GM23248 (cell line): ENCODE measurements at places on chromosomes 12 and 14. TPM values are rescaled to one million over a fixed set of nuclear protein-coding genes. Genes with fewer than 3 reads are reported as not detected.

The ASCL1 gene
- total RNA-seq, result not detected in 2 replicates

The INSM2 gene
- not detected in 2 replicates for total RNA-seq

The RAD9B gene
- 0.13 and 0.97 TPM in 2 replicates for total RNA-seq

The CLEC1A gene
- total RNA-seq, result not detected in 2 replicates

The CPNE6 gene
- not detected in 2 replicates for total RNA-seq

The C12orf54 gene
- total RNA-seq, result not detected in 2 replicates

The REP15 gene
- total RNA-seq, result 0.51 and 0.54 TPM in 2 replicates

The DENND5B gene
- 12.0 and 12.6 TPM in 2 replicates for total RNA-seq

The NAA30 gene
- total RNA-seq, result 23.9 and 30.0 TPM in 2 replicates

The TAS2R9 gene
- total RNA-seq, result not detected in 2 replicates

The WNT1 gene
- total RNA-seq, result not detected in 2 replicates

The PRKD1 gene
- total RNA-seq, result 21.0 and 24.2 TPM in 2 replicates

The TESPA1 gene
- total RNA-seq, result not detected in 2 replicates

The C12orf50 gene
- not detected in 2 replicates for total RNA-seq

The GPRC5A gene
- total RNA-seq, result 32.9 and 37.8 TPM in 2 replicates

The APOF gene
- not detected in 2 replicates for total RNA-seq

The ANO6 gene
- total RNA-seq, result 65.4 and 75.4 TPM in 2 replicates

The GLIPR1L1 gene
- total RNA-seq, result not detected in 2 replicates
